Right atrium auricular region (tissue), 2 donors: ENCODE measurements at places on chromosomes 11 and 22.
A peak's percentile ranks its signal among the peaks of the same experiment; 100 is the strongest.

DNA sequence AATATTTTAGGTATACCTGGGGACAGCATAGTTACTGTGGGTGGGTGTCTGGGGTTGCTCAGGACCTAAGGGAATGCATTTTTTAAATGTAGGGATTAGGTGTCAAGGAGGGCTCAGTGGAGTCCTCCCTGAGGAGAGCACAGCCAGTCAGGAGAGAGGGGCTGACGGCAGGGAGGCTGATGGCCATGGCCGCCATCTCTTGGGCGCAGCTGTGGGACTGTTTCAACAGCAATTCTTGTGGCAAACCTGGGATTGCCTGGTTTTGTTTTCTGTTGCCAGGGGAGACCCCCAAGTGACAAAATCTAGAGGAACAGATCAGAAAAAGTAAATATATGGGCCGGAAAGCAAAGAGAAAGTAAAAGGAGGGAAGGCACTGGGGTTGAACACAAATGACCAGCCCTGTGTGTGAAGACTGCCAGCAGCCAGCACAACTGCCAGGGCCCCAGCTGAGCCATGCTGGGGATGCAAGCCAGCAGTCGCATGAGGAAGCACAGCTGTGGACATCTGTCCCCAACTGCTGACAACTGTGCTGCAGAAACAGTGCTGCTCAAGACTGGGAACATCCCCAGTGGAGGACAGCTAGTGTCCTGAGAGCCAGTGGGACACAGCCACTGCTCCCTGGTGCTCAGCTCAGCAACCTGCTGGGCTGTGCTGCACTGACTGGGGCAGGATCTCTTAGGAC is 10.5 kb downstream of the MIF start:
- H3K36me3 ChIP-seq = no peaks in the 10 kb centered on the region
- no peak for DNase-seq
- H3K27ac ChIP-seq = no peak overlapping the region
- no peaks in the 10 kb centered on the region for H3K27me3 ChIP-seq

DNA sequence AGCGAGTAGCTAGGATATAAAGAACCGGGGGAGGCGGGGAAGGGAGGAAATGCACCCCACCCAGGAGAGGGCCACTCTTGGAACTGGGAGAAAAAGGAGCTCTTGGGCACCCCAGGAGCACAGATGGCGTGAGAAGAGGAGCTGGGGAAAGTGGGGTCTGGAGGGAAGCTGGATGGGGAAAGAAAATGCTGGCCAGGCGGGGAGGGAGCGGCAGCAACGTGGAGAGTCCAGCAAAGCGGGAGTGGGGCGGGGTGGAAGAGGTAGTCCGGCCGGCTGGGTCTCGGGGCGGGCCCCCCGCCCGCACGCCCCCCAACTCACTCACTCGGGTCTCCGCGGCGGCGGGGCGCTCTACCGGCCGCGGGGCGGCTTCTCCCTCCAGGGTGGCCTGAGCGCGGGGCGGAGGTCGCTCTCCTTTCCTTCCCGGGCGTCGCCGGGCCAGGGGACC is 522 bp downstream of the TOB2 start:
- H3K36me3 ChIP-seq = peaks cover 15% of the 10 kb centered on the region
- H3K27me3 ChIP-seq = no peaks in the 10 kb centered on the region
- no peak for DNase-seq
- H3K4me3 ChIP-seq = peak overlapping the region; percentile 96
- peak overlapping the region; percentile 99 for H3K27ac ChIP-seq
- peaks cover 38% of the 10 kb centered on the region for H3K4me1 ChIP-seq

DNA sequence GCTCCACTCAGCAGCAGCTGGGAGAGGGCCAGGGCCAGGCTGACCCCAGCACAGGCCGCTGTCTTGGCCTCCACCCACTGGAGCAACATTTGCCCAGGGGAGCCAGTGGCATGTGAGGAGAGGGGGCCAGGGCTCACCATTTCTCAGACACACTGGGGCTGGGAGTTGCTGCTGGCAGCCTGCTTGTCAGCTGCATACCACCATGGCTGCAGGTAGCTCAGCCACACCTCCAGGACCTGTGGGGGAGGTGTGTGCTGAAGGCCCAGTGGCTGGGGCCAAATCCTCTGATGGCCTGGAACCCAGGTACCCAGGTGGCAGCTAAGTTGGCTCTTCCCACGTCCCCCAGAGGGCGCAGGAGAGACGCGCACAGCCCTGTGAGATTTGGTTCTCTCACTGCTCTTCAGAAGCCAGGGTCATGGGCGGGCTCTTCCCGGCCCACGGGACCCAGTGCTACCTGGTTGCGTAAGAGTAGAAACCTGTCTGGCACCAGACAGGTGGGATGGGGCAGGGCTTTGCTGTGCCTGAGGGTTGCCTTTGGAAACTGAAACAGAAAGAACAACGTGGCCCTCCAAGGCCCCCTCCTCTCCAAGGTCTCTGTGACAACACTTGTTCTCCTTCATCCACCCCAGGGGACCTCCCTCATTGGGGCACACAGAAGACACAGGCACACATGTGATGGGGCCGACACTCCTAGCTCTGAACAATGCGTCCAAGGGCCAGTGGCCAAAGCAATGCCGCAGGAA is 98.8 kb downstream of the MED15 start:
- H3K4me3 ChIP-seq = no peak overlapping the region
- H3K27me3 ChIP-seq = no peaks in the 10 kb centered on the region
- no peaks in the 10 kb centered on the region for H3K36me3 ChIP-seq
- no peaks in the 10 kb centered on the region for H3K4me1 ChIP-seq
- no peak overlapping the region for H3K27ac ChIP-seq

GRCh38 chr11:62601122-62601371 is 618 bp downstream of the MTA2 start:
- H3K4me1 ChIP-seq = peaks cover 44% of the 10 kb centered on the region
- no peaks in the 10 kb centered on the region for H3K27me3 ChIP-seq
